ENCODE measurements at places on chromosomes 4 and X. TPM values are rescaled to one million over a fixed set of nuclear protein-coding genes. Genes with fewer than 3 reads are reported as not detected.

The PAGE1 gene
- not detected for total RNA-seq

DNA sequence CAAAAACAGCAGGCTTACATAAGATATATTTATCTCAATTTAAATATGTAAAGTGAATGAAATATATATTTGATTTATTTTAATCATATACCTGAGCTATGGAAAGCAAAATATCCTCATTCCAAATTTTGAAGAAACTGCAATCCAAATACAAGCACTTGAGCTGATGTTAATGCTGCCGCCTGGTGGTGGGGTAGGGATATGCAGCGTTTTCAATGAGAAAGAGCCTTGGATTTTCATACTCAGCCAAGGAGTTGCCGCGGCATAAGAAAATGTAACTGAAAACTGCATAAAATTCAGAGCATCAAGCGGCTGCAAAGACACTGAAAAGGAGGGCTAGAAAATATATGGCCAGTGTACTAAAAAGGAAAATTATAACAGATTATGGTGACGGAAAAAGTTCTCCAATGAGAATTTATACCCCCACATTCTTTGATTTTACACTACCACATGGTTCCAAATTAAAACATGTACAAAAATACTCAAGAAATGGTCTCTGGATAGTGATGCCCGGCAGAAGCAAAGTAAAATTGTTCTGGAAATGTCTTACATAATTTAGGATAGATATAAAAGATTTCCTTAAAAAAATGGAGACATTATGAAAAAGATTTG is 660.3 kb upstream of the PITX2 start:
- no peak for DNase-seq

DNA sequence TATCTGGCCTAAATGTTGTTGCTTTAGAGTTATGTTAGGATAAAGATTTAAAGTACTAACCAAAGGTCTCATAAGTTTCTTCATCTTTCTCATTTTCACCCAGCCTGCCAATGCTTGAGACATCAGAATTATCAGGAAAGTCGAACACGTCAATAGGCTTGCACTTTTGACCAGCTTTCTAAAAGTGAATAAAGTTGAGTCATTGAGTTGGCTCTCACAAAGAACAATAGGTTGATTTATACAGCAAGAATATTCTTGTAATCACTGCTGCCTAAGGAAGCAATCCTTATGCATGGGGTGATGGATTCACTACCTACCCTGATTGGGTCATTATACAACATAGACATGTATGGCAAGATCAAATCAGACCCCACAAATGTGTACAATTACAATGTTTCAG is 5.0 kb downstream of the CENPU start:
- peak; percentile 69 for DNase-seq

- peak; percentile 45 for DNase-seq
Measured at GRCh38 chr4:150119492-150119891, 41.2 kb downstream of the DCLK2 start.

GRCh38 chrX:54633641-54634040 is 103.6 kb downstream of the GNL3L start:
- DNase-seq: no peak

GRCh38 chrX:12034741-12035140 is 103.5 kb upstream of the FRMPD4 start:
- no peak for DNase-seq

GRCh38 chr4:172515266-172515879 is 653.2 kb upstream of the GALNT7 start:
- DNase-seq: no peak
